Stimulated activated CD4-positive, alpha-beta T cell treated with anti-CD3 and anti-CD28 coated beads, Interleukin-15, amount 100 ng/mL, for 1 hour (primary cell): ENCODE measurements at places on chromosomes 12 and 14.

DNA sequence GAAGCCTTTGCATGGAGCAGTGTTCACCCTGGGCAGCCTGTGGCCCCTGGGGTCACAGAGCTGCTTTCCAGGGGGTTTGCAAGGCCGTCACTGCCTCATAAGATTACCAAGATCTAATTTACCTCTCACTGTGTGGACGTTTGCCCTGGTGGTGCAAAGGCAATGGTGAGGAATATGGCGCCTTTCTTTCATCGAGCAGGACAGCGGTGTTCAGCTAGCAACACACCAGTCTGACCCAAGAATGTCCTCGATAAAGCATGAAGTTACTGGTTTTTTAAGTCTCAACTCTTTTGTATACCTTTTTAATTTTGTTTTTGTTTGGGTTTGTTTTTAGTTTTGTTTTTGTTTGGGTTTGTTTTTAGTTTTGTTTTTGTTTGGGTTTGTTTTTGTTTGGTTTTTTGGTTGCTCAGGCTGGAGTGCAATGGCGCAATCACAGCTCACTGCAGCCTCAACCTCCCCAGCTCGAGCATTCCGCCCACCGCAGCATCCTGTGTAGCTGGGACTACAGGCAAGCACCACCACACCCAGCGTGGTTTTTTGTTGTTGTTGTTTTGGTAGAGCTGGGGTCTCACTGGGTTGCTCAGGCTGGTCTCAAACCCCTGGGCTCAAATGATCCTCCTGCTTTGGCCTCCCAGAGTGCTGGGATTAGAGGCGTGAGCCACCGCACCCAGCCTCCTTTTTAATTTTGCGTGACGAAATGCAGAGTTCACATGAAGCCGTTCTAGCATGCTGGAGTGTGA lies 57.9 kb downstream of the PPP2R5C start:
- no peak for DNase-seq

DNA sequence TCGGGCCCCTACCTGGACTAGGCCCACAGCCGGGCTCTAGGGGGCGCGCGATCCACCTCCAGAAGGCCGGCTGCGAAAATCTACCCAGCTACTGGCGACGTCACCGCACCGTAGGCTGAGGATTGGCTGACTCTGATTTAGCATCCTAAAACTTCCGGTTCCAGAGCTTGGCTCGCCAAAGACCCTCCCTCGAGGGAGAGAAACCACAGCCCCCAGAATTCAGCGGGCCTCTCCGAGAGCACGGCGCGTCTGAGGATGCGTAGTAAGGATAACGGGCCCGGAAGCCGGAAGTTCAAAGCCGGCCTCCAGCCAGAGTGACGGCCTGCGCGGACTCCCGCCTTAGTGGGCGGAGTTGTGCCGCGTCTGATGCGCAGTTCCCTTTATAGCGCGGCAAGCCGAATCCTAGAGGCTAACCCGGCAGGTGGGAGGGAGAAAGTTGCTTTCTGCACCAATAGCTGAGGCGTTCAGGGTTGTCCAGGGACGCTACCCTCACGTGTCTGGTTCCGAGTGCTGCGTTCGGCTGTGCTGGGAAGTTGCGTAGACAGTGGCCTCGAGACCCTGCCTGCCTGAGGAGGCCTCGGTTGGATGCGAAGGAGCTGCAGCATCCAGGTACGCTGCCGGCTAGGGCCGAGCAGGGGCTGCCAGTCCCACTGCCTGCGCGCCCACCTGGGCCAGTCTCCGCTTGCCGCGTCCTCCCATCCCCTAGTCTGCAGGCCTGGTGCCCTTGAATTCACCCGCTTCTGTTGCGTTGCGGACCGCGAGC lies at the start of gene COX14:
TSS of gene COX14 (plus strand) at position 544 of the 763 bp plus-strand sequence. CDS start 7,808 bp downstream, outside the sequence.
- DNase-seq = peak; percentile 98

DNA sequence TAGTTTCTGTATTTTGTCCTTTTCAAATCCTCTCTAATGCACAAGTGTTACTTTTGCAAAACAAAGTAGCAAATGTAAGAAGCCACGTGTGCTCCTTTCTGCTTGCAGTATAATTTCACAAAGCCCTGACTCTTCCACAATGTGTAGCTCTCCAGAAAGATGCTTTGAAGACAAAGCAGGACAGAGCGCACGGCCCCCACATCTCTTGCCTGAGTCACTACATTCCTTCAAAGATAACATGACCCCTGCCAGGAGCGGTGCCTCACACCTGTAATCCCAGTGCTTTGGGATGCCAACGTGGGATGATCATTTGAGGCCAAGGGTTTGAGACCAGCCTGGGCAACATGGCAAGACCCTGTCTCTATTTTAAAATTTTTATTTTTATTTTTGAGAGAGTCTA lies 40.5 kb downstream of the JAG2 start:
- DNase-seq = no peak

DNA sequence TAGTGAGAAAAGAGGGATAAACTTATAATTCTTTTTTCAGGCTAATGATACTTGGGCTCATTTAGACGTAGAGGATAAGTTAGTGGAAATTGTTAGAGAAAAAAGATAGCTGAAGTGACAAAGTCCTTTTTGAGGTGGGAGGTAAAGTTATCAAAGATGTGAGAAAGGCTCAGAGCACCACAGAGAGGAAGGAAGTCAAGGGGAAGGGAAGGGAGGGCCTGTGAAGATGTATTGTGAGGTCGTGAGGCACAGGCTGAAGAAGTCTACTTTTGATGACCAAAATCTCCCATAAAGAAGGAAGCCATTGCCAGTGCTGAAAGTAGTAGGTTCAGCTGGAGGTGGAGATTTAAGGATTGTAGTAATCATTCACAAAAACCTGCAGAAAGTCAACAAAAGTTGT lies 19.4 kb upstream of the PTGDR start:
- no peak for DNase-seq

DNA sequence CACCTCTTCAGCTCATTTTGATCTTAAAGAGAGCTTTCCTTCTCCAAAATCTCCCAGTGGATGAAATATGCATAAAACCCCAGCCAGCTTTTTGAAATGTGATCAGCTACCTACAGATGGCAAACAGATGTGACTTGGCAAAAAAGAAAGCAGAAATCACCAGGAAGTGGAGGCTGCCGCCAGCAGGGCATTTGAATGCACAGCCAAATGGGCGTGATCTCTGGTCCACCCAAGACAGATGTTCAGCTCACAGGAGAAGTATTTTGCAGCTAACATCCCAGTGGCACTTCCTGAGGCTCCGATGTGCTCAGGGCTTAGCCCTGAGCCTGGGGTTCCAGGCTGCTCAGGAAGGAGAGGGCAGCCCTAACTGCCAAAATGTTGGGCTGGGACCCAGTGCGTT lies 78.3 kb downstream of the LGMN start:
- DNase-seq = no peak

- DNase-seq = peak; percentile 53
These were observed 201.9 kb upstream of the FOXN3 start for GRCh38 chr14:89618811-89619551.

DNA sequence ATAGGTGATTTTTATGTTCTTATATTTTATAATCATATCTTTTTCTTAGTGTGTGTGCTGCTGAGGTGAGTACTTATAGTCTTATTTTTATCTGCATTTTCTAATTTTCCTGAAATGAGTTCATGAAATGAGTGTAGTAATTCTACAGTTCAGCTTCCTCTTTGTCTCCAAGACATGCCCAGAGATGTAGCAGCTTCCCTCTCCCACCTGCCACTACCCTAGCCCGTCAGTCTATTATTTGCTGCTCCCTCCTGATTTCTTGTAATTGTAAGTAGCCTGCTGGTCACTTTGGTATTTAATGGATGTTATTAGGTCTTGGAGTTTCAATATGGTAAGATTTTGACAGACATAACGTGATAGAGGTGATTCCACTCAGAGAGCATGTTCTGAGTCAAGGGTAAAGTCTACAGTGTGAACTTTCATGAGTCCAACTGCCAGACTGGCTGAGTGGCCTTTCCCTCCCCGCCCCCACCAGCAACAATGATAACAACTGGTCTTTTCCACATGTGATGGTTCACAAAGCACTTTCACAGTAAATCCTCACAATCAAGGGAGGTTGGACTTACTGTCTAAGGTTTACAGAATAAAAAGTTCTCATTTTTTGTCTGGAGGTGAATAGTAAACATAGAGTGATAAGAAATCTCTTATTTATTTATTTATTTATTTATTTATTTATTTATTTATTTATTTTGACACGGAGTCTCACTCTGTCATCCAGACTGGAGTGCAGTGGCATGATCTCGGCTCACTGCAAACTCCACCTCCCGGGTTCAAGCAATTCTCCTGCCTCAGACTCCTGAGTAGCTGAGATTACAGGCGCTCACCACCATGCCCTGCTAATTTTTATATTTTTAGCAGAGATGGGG lies 4.2 kb upstream of the RIPK3 start:
- no peak for DNase-seq

DNA sequence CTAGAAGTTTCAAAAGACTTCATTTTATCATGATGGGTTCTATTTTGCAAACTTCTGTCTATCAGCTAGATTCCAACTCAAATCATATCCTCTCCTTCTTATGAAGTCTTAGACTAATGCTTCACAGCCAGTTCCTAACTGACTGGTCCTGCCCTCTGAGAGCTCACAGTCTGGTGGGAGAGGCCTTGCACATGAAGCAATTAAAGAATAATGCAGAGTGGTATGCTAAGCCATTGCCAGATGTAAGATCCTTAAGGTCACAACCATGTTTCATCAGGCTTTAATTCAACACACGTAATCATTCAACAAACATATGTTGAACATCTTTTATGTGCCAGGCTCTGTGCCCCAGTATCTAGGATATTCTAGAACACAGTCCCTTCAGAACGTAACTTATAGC lies 125.8 kb upstream of the TMPO start:
- DNase-seq = no peak

DNA sequence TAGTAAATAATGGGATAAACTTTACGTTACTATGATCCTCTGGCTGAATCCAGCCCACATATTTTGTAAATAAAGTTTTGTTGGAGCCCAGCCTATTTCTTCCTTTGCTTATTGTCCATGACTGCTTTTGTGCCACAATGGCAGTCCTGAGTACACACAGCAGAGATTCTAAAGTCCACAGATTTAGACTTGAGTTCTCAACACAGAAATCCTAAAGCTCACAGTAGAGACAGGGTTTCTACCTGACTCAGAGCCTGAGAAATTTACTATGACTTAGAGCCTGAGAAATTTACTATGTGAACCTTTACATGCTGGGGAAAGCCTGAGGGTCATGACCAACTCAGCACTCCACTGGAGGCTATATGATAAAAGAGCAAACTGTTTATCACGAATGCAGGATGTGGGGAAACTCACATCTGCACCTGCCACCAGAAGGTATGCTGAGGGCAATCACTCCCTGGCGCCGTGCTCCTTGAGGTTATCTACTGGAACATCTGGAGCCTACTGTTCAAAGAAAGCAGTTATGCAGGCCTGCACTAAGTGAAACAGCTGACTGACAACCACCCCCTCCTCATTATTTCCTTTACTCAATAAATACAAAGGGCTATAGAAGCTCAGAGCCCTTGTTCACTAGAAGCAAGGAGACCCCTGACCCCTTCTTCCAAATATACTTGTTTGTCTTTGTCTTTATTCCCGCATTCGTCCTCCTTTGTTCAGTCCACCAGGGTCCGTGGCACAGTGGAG lies 52.6 kb upstream of the BICD1 start:
- DNase-seq = no peak

GRCh38 chr12:79307340-79307739 lies 383.4 kb downstream of the PAWR start:
- DNase-seq = no peak

- no peak for DNase-seq
These were observed 64.9 kb upstream of the PARP11 start for GRCh38 chr12:3938042-3938544.

GRCh38 chr14:91230397-91231035 lies 14.0 kb downstream of the GPR68 start:
- no peak for DNase-seq

- no peak for DNase-seq
These were observed 524.8 kb downstream of the FUT8 start for GRCh38 chr14:65937079-65937959.

- no peak for DNase-seq
These were observed 1589.7 kb upstream of the FLRT2 start for GRCh38 chr14:83940253-83940652.
